Mesendoderm (in vitro differentiated cells): ENCODE measurements at places on chromosomes 3 and 15.

GRCh38 chr15:63048776-63049665, 6.5 kb downstream of the TPM1 start:
- peak; percentile 83 for DNase-seq

DNA sequence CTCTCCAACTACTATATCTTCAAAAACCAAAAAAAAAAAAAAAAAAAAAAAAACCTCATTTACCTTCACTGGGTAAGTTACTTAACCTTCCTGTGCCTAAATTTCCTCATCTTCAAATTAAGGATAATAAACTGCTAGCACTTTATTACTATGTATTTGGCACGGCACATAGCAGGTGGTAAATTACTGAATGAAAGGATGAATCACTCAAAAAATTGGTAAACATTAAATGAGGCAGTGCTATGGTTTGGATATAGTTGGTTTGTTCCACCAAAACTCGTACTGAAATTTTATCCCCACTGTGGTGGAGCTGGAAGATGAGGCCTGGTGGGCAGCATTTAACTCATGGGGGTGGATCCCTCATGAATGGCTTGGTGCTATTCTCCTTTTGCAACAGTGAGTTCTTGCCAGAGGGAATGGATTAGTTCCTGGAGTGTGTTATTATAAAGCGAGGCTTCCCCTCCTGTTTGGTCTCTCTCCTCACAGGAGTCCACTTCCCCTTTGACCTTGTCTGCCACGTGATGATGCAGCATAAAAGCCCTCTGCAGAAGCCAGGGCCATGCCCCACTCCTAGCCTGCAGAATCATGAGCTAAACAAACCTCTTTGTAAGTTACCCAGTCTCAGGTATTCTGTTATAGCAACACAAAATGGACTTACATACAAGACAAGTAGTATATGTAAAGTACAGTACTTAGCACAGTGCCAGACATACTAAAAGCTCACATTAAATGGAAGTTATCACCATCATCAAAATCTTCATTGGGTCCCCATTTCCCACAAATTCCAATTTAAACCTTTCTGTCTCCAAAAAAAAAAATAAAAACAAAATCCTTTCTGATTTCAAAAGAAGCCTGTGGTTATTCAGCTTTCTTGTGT, 20.6 kb downstream of the DCUN1D1 start:
- no peak for DNase-seq

- DNase-seq, result no peak
Measured at GRCh38 chr3:186966406-186966805, 36.1 kb downstream of the ST6GAL1 start.

- DNase-seq, result peak; percentile 96
Measured at GRCh38 chr3:8441969-8442559, 59.6 kb upstream of the LMCD1 start.

- DNase-seq, result no peak
Measured at GRCh38 chr3:171173736-171174135, 147.2 kb upstream of the SLC2A2 start.

- no peak for DNase-seq
Measured at GRCh38 chr15:100942656-100943425, 23.7 kb downstream of the LRRK1 start.

DNA sequence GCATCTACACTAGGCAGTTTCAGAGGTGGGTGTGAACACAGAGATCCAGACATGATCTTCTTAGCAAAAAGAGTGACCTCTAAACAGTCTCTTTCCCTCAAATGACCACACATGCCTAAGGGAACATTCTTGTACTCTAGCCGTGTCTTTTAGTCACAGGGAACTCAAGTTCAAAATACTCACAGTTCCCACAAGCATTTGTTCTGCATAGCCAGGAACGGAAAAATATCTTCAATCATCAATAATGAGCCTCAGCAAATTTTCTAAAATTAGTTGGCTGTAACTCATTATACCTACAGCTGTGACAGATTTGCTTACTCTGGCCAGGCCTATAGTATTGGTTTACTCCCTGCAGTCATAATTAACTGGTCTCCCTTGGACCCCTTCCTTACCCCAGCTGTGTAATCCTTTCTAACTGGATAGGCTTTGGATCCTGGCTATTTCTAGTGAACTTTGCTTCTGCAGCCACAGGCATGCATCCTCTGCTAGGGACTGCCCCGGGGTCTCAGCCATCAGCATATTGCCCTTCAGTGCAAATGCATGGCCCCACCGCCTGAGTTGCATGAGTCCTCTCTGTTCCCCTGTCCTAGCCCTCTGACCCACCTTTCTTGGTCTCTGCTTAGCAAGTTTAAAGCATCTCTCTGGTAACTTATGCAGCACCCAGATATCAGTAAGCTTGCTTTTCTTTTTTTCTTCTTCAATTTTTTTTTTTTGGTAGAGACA, 56.0 kb upstream of the HACD2 start:
- DNase-seq, result no peak

- DNase-seq, result no peak
Measured at GRCh38 chr3:10822055-10822454, 6.0 kb downstream of the SLC6A11 start.

DNA sequence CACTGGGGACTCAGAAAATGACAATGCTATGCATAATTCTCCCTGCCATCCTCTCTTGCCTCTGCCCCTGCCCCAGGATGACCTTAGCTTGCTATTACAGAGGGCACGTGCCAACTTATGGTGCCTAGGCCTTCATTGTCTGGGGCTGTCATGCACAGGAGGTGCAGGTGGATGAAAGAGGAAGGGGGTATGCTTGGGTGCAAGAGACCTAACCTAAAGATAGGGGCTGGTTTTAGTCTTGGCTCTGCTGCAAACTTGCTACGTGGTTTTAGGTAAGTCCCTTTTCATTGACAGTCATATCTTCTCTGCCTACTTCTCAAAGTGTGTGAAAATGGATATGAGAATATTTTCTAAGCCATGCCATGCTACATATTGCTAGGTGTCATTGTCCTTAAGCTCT, 161.3 kb downstream of the EPHB1 start:
- DNase-seq, result no peak

GRCh38 chr3:145422556-145422955, 738.4 kb downstream of the PLOD2 start:
- no peak for DNase-seq

GRCh38 chr15:47624503-47624902, 92.8 kb upstream of the SEMA6D start:
- DNase-seq, result no peak

DNA sequence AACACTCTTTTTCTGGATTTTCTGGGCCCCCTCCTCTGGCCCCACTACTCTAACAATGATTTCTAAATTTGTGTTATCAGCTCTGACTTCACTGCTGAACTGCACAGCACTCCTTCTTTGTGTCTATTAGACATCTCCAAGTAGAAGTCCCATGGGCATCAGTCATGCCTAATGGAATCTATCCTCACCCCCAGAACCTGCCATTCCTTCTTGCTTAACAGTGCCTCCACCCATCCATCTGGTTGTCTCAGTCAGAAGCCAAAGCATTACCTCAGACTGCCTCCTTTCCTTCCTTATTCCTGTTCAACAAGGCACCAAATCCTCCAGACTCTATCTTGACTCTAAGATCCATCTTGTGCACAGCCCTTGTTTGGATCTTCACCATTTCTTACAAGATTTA, 36.2 kb downstream of the SSR3 start:
- DNase-seq, result no peak

DNA sequence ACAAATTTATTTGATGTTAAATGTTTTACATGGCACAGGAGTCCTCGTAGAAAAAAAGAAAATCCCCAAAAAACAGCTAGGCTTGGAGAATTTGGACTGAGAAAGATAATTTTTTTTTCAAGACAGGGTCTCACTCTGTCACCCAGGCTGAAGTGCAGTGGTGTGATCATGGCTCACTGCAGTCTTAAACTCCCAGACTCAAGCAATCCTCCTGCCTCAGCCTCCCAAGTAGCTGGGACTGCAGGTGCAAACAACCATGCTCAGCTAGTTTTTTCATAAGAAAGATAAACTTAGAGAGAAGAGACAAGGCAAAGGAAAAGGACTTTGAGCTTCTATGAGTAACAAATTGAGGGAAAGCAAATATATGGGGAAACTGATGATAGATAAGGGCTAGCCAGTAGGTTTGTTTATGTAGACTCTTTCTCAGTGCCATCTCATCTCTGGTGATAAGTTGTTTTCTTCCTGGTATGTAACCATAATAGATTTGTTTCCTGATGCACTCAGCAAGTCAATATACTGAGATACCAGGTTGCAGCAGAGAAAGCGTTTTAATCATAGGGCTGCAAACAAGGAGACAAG, 13.1 kb upstream of the TRMT10C start:
- DNase-seq, result no peak

- DNase-seq, result no peak
Measured at GRCh38 chr3:99365979-99366378, 272.4 kb upstream of the COL8A1 start.

DNA sequence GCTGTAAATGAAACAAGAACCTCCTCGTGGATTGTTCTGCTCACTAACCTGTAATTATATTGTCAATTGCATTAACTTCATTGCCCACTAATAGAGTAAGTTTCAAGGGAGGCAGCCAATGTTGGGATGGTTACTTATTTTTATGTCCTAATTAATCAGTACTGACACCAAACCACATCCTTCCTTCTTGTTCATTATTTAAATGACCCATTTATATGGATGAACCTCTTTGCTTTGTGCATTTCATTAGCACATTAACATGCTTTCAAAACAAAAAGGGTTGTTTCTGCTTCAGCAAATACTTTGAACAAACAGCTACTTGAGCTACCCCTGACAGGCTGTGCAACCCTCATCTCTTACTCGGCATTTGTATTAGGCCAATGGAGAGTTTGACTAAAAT, 374.2 kb downstream of the MECOM start:
- no peak for DNase-seq

GRCh38 chr3:71056327-71056726, 527.2 kb downstream of the FOXP1 start:
- DNase-seq, result no peak

DNA sequence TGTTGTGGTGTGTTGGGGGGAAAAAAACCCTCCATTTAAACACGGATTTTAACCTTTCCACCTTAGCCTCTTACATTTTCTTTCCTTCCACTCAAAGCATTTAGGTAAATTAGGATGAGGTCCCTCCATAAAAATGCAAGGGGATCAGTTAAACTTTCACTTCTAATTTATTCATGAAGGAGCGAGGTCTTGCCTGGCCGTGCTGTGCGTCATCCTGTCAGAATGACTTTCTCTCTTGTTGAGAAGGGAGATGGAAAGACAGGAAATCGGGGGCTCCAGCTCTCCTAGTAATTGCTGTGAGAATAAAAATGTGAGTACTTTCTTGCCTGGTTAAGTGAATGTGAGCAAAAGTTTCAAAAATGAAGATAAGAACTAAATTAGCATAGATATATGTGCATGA, 962.3 kb upstream of the NR2F2 start:
- peak; percentile 16 for DNase-seq
